ENCODE measurements at places on chromosomes 4 and X. TPM values are rescaled to one million over a fixed set of nuclear protein-coding genes. Genes with fewer than 3 reads are reported as not detected.

DNA sequence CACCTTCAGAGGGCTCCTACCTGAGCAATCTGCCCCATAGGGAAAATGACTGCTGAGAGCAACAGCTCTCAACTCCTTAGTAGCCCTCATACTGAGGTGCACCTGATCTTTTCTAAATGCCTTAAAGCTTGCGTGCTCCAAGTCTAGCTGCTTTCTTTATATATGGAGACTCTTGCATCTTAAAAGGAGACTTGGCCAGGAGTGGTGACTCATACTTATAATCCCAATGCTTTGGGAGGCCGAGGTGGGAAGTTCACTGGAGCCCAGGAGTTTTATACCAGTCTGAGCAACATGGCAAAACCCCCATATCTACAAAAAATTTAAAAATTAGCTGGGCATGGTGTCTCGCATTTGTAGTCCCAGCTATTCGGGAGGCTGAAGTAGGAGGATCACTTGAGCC is 78.1 kb upstream of the TRIM2 start:
- H3K27me3 ChIP-seq, result no peaks in the 10 kb centered on the region
- no peaks in the 10 kb centered on the region for H3K36me3 ChIP-seq
- no peak overlapping the region for H3K27ac ChIP-seq
- H3K4me3 ChIP-seq, result no peak overlapping the region
- no peaks in the 10 kb centered on the region for H3K4me1 ChIP-seq

DNA sequence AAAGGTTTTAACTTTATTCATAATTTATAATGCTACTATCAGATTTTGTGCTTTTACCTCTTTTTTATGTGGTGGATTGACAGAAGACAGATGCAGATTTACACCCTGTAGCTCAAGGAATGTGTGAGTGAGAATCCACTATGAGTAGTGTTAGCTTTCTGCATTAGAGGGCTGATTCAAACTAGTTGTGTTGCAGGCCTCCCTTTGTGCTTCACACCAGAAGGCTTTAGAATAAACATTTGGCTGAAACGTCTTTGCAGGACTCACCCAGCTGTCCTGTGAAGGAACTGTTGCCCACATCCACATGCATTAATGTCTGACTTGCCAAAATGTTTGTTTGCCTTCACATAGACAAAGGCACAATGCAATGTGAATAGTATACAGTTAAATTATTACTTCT is 127.0 kb downstream of the PCDH7 start:
- H3K27me3 ChIP-seq, result no peaks in the 10 kb centered on the region
- no peaks in the 10 kb centered on the region for H3K36me3 ChIP-seq
- no peak for DNase-seq
- no peaks in the 10 kb centered on the region for H3K4me1 ChIP-seq
- no peak overlapping the region for H3K27ac ChIP-seq
- H3K4me3 ChIP-seq, result no peak overlapping the region

GRCh38 chrX:79138658-79139241 is 5.7 kb upstream of the GPR174 start:
- H3K27ac ChIP-seq, result no peak overlapping the region
- no peaks in the 10 kb centered on the region for H3K36me3 ChIP-seq
- no peak overlapping the region for H3K4me3 ChIP-seq
- no peaks in the 10 kb centered on the region for H3K4me1 ChIP-seq
- no peaks in the 10 kb centered on the region for H3K27me3 ChIP-seq
- no peak for DNase-seq

DNA sequence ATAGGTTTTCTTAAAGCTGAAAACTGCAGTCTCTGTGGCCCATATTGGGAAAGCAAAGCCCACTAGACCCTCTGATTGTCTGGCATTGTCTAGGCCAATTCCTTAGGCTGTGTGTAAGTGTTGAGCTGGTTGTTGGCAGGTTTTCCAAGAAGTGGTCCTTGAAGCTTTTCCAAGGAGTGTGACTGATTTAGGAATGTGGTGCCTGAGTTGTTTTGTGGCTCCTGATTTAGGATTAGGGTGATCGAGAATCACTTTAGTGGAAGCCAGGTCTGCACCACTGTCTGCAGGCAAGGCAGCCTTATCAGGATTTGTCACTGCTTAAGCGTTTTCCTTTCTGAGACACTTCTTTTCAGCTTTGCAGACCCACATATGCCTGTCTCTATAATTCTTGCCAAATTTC is 339.0 kb upstream of the DDX53 start:
- H3K36me3 ChIP-seq, result no peaks in the 10 kb centered on the region
- no peak for DNase-seq
- H3K27ac ChIP-seq, result no peak overlapping the region

DNA sequence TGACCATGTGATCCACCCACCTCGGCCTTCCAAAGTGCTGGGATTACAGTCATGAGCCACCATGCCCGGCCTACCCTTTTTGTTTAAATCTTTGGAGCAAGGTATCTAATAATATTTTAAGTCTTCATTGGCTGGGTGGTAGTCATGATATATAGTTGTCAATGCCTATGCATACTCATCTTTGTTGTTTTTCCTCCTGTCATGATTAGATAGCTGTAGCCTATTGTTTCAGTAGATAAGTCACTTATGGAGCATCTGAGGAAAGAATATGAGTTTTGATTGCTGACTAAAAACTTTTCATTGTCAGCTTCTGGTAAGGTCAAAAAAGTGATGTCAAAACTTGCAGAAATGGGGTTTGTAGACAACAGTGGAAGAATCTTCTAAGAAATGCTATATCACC is 119.8 kb downstream of the KDM6A start:
- H3K4me3 ChIP-seq, result no peak overlapping the region
- no peaks in the 10 kb centered on the region for H3K36me3 ChIP-seq
- no peak overlapping the region for H3K27ac ChIP-seq
- DNase-seq, result no peak

DNA sequence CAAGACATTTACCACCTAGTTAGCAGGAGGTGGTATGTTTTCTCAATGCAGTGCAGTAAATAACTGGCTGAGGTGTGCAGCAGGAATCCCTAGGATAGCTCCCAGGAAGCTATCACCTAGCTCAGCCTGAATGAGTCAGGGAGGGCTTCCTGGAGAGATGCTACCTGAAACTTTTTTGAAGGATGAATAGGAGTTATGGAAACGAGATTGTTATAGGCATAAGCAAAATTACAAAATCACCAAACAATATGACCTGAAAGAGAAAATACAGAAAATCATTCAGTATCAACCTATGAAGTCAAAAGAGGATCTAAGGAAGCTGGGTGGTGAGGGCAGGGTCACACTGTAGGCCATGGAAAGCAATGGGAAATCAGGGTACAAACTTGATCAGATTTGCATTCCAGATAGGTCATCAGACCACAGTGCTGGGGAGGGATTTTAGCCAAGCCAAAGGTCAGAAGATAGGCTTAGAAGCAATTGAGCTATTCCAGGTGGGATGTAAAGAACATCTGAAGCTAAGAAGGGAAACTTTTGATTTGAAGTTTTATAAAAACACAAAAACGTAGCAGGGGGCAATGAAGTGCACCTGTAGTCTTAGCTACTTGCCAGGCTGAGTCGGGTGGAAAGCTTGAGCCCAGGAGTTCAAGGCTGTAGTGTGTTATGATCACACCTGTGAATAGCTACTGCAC is 11.3 kb downstream of the AREG start:
- no peak overlapping the region for H3K4me3 ChIP-seq
- DNase-seq, result no peak
- no peaks in the 10 kb centered on the region for H3K36me3 ChIP-seq
- peaks cover 9% of the 10 kb centered on the region for H3K4me1 ChIP-seq

GRCh38 chrX:110836982-110837381 is 41.4 kb upstream of the CHRDL1 start:
- no peaks in the 10 kb centered on the region for H3K36me3 ChIP-seq
- H3K27me3 ChIP-seq, result no peaks in the 10 kb centered on the region
- DNase-seq, result no peak
- no peaks in the 10 kb centered on the region for H3K4me1 ChIP-seq
- no peak overlapping the region for H3K27ac ChIP-seq

DNA sequence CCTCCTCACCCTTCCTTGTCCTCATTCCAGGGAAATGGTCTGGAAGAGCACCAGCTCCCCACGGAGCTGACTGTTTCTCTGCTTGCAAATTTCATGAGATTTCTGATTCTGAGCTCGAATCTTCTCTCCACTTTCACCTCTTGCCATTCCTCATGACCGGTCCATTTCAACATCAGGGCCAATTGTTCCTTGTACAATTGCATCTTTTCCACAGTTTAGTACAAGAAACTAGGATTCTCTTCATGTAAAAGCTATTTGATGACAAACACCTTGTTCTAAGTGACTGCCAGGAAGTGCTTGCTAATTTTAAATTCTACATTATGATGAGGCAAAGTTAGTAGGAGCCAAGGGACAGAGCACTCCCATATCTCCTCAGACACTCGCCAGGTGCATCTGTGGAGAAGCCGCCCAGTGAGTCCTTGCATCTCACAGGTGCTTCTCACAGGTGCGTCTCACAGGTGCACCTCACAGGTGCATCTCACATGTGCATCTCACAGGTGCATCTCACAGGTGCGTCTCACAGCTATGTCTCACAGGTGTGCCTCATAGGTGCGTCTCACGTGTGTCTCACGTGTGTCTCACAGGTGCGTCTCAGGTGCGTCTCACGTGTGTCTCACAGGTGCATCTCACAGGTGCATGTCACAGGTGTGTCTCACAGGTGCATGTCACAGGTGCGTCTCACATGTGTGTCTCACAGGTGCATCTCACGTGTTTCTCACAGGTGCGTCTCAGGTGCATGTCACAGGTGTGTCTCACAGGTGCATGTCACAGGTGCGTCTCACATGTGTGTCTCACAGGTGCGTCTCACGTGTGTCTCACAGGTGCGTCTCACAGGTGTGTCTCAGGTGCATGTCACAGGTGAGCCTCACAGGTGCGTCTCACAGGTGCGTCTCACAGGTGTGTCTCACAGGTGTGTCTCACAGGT is 3.0 kb upstream of the PDE6B start:
- H3K27me3 ChIP-seq, result no peaks in the 10 kb centered on the region
- no peak overlapping the region for H3K27ac ChIP-seq
- no peak for DNase-seq
- no peaks in the 10 kb centered on the region for H3K36me3 ChIP-seq
- H3K4me3 ChIP-seq, result no peak overlapping the region

GRCh38 chr4:15004739-15005301 is 2.5 kb downstream of the CPEB2 start:
- H3K4me1 ChIP-seq, result peaks cover 7% of the 10 kb centered on the region
- no peaks in the 10 kb centered on the region for H3K36me3 ChIP-seq
- H3K4me3 ChIP-seq, result peak overlapping the region; percentile 82
- H3K27me3 ChIP-seq, result no peaks in the 10 kb centered on the region

- no peak overlapping the region for H3K4me3 ChIP-seq
- no peaks in the 10 kb centered on the region for H3K27me3 ChIP-seq
- H3K4me1 ChIP-seq, result no peaks in the 10 kb centered on the region
- no peak overlapping the region for H3K27ac ChIP-seq
- H3K36me3 ChIP-seq, result no peaks in the 10 kb centered on the region
These were observed 5.4 kb upstream of the CYTL1 start for GRCh38 chr4:5024673-5025072.

DNA sequence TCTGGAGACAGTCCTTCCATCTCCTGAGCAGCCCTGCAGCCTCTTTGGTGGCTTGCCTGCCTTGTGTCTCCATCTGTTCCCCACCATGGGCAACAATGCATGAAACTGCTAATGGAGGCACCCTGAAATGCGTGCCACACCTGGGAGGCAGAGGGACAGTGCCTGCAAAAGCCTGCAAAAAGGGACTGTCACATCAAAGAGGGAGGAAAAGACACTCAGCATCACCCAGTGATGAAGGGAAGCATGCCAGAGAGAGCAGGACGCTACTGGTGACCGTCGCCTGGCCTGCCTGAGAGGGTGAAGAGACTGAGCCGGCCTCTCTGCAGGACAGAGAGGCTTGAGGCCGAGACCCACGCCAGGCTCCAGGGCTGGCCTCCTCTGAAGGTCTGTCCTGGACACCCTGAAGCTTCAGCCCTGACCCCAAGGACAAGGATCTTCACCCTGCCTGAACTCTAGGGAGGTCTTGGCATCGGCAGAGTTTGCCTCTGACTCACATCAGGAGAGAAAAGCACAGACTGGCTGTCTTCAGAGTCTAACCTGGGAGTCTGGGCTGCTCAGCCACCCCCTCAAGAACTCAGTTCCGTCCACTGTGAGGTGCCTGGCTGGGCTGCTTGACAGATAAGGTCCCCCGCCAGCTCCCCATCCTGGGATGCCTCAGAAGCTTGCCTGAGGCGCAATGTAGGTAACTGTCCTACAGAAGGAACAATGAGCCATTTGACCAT is 8.1 kb downstream of the ACSL1 start:
- H3K27me3 ChIP-seq, result no peaks in the 10 kb centered on the region
- no peak overlapping the region for H3K4me3 ChIP-seq
- H3K27ac ChIP-seq, result no peak overlapping the region
- no peak for DNase-seq
- H3K36me3 ChIP-seq, result no peaks in the 10 kb centered on the region
- H3K4me1 ChIP-seq, result peaks cover 27% of the 10 kb centered on the region

GRCh38 chr4:91226867-91227266 is 1076.9 kb upstream of the GRID2 start:
- no peak for DNase-seq
- H3K27me3 ChIP-seq, result no peaks in the 10 kb centered on the region
- H3K27ac ChIP-seq, result no peak overlapping the region
- no peaks in the 10 kb centered on the region for H3K4me1 ChIP-seq
- H3K36me3 ChIP-seq, result no peaks in the 10 kb centered on the region
- no peak overlapping the region for H3K4me3 ChIP-seq

GRCh38 chrX:15430584-15430983 is 46.4 kb upstream of the VEGFD start:
- no peaks in the 10 kb centered on the region for H3K4me1 ChIP-seq
- H3K27me3 ChIP-seq, result no peaks in the 10 kb centered on the region
- no peaks in the 10 kb centered on the region for H3K36me3 ChIP-seq
- H3K4me3 ChIP-seq, result no peak overlapping the region

DNA sequence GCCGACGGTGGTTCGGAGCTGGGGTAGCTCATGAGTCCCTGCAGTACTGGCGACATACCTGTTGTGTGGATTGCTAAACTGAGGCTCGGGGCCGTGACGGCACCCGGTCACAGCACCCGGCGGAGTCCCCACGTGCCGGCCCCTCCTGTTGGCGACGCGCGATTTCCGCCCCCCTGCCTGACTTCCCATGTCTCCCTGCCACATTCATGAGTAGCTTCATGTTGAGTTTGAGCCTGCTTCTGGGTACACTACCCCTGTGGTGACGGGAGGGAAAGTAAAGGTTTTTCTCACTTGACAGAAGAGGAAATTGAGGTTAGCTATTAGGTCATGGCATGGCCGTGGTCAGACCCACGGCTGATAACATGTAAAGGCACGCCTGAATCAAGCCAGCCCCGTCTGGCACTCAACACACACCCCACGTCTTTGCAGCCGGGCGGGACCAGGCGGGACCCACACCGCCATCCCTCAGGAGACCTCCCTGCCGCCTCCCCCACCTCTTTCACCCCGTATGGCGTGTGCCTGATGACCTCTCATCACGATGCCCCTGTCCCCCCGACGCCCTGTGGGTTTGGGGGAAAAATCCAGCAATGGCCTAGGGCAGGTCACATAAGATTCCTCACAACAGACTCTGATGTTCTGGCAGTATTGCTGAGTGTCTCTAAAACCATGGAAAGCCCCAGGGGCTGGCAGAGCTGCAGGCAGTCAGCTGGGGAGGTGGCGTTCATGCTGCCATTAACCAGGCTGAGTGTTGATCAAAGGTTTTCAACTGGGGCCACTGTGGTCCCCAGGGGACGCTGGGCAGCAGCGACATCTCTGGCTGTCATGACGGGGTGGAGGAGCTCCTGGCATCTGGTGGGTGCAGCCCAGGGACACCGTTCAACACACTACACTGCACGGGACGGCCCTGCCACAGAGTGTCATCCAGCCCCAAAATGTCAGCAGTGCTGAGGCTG is 29.2 kb downstream of the P2RY8 start:
- H3K36me3 ChIP-seq, result no peaks in the 10 kb centered on the region
- no peak overlapping the region for H3K4me3 ChIP-seq
- no peaks in the 10 kb centered on the region for H3K4me1 ChIP-seq
- DNase-seq, result no peak

KLB gene
- not detected for total RNA-seq

GAGE12C gene
- not detected for total RNA-seq

DUX4 gene
- total RNA-seq, result not detected

LGI2 gene
- total RNA-seq, result not detected

SOWAHB gene
- total RNA-seq, result not detected

SYTL5 gene
- 0.22 TPM for total RNA-seq

KIF4A gene
- 66.2 TPM for total RNA-seq

MAGEC1 gene
- not detected for total RNA-seq

IL3RA gene
- total RNA-seq, result not detected

Data from SJSA1 (cell line).